ENCODE measurements at places on chromosomes 11 and 22.

DNA sequence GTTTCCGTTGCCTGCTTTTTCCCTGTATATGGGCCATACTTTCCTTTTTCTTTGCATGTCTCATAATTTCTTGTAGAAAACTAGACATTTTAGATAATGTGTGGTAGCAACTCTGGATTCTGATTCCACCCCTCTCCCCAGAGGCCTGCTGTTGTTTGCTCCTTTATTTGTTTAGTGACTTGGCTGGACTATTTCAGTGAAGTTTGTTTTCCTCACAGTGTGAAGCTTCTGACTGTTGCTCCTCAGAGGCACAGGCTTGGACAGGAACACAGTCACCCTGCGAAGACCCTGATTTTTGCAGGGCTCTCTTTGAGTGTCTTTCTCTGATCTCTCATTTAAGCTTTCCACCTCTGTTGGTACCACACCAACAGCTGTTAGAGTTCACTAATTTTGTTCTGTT is 72.5 kb downstream of the SWAP70 start:
- DNase-seq: no peak

DNA sequence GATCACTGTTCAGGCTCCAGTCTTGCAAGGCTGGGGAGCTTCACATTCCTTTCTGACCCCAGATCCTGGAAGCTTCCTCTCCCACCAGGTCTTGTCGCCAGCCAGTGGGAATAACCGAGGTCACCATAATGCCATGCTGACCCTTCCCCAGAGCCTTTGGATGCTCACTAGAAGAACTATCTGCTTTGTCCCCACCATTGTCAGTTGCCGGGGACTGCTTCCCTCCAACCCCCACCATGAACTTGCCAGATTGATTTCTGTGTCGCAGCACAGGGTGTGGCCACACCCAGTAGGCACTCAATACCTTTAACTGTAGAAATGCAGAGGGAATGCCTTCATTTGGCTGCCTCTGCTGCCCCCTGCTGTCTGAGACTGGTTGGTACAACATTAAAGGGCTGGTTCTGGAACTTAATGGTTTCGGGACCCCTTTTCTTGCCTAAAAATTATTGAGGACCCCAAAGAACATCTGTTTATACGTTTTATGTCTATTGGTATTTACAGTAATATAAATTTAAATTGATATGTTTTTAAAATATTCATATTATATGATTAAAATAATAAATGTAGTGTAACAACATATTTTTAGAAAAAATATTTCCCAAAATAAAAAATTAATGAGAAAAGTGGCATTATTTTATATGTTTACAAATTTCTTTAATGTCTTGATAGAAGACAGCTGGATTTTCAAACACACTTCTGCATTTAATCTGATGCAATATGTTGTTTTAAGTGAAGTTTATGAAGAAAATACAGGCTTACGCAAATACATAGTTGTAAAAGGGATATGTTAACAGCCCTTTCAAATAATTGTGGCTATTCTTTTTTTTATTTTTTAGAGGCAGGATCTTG is 6.7 kb upstream of the GDPD5 start:
- DNase-seq: no peak

DNA sequence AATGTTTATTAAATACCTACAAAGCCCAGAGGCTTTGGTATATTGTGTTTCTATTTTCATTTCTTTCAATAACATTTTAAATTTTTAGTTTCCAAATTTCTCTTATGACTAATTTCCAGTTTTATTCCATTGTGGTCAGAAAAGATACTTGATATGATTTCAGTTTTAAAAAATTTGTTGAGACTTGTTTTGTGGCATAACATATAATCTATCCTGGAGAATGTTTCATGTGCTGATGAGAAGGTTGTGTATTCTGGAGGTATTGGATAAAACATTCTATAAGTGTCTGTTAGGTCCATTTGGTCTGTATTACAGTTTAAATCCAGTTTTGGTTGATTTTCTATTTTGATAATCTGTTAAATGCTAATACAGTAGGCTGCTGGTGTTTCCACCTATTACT is 9.8 kb upstream of the RAG1 start:
- DNase-seq: no peak

DNA sequence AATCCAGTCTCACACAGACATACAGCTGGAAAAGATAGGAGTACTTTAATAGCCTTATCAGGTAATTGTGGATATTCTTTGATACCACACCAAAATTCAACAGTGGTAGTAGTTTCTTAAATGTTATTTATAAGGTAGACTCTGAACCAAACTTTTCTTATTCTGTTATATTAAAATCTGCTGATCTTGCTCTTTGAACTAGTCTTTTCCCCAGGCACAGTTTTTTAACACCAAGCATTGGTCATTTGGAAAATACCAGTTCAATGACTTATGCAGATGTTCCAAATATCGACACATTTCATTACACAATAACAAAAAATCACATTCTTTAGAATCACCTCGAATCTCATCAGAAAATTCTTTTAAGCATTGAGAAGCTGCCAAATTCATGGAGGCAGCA is 7.6 kb downstream of the TRIM66 start:
- no peak for DNase-seq

DNA sequence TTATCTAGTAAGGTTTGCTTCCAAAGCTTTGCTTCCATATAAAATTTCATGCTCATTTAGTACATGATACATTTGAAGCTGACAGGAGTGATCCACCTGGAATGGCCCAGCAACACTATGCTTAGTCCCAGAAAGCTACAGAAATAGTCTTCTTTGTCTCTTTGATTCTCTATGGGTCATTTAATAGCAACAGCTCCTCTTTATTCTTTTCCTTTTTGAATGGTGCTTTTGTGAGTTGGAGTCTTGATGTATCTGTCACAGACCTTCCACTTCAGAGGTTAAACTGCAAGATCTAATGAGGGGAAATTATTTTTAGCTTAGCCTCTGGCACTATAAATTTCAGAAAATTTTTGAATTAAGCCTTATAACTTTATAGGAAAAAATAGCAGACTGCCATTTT is 509.5 kb downstream of the KCNA4 start:
- DNase-seq: no peak

- DNase-seq: no peak
These were observed 241.9 kb upstream of the CTSC start for GRCh38 chr11:88579466-88579865.

- DNase-seq: no peak
These were observed 228.7 kb upstream of the TBCEL start for GRCh38 chr11:120795185-120795584.

DNA sequence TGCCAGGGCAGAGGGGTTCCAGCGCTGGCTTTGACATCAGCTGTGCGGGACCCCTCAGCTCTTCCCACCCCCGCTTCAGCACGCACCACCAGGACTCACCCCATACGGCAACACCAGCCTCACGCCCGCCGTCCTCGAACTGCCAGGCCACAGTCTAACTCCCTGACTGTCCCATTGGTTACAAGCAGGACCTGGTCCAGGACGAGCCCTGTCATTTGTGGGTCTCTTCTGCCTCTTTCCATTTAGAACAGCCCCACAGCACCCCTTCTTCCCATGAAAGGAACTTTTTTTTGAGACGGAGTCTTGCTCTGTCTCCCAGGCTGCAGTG is 81.7 kb downstream of the PHF21B start:
- DNase-seq: no peak

DNA sequence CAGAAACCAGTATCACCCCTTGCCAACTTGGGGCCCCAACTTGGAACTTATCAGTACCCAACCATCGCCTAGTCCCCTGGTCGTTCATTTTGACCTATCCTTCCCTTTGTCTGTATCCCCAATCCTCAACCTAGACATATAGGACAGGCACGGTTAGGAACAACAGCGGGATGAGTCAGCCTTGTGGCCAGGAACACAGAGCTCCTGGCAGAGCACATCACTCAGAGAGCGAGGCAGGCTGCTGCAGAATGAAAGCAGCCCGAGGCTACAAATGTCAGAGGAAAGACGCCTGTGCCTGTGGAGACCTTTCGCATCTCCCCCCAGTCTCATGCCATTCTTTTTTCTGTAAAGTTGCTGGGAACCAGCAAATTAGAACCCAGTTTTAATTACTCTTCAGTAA is 14.6 kb downstream of the DKK3 start:
- no peak for DNase-seq

DNA sequence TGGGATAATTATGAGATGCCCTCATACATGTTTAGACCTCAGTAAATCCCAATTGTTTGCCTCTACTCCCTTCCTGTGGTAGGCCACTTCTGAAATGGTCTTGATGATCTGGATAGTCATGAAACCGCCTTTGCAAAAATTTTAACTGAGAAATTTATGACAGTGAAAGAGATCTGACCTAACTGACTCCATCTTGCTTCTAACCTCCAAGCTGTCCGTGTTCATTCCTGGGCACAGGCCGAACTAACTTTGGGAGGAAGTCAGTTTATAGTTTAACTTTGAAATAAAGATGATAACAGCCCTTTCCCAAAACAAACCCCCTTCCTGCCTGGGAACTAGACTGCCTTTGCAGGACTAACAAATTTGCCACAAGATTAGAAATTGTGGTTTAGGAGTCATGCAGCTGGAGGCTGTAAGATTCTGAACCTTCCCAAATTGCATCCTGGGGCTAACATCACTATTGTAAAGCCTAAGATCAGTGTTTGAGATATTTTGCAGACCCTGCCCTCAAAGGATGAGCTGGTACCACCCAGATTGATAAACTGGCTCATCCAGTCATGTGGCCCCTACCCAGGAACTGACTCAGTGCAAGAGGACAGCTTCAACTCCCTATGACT is 19.9 kb upstream of the CTR9 start:
- DNase-seq: no peak

- no peak for DNase-seq
These were observed 9.1 kb upstream of the TBC1D22A start for GRCh38 chr22:46753360-46753759.

DNA sequence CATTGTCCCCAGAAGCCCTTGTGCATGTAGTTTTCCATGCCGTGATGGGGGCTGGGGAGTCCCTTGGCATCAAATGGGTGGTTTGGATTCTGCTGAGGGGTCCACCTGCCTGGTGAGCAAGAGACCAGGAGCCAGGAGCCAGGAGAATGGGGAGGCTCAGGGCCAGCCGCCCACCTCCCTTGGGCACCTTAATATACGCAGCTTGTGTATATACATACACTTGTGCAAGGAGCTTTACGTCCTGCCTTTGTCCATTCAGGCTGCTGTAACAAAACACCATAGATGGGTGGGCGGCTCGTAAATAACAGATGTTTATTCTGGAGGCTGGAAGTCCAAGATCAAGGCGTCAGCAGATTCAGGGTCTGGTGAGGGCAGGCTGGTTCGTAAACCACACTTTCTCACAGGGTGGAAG is 62.5 kb downstream of the SMIM38 start:
- DNase-seq: no peak

GRCh38 chr22:38449776-38450175 is 5.2 kb downstream of the KCNJ4 start:
- no peak for DNase-seq

- no peak for DNase-seq
These were observed 537.4 kb downstream of the TMEM135 start for GRCh38 chr11:87575088-87575487.

DNA sequence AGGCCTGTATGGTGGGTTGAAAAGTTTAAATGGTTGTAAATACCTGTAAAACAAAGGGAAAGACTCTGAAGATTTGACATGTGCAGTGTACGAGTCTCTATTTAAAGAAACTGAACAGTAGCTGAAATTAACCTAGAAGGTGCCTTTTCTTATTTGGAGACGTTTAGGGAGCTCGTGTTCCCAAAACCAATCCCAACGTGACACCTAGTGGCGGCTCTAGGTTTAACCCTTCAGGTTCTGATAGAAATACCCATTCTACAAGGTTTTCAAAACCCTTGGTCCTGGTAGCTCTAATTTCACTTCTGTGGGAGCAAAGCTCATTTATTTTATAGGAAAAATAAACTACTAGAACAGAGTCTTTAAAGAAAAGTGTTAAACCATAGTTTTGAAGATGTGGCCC is 258.3 kb downstream of the LRRC4C start:
- no peak for DNase-seq

- no peak for DNase-seq
These were observed 14.9 kb downstream of the ZNF74 start for GRCh38 chr22:20408891-20409290.

DNA sequence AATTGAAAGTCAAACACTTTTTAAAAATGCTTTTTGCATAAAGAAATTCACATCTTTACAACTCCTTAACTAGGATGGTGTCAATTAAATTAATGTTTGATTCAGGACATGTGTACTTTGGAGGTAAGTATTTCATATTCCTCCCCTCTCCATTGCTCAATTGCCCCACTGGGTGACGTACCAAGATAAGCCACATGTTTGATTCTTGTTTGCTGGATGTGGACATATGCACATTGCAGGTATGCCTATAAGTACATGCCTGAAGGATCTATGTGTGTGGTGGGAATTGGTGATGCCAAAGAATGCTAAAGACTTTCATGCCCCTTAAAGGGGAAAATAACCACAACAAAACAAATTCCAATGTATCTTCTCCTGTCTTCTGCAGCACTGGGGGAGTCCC is 5.8 kb downstream of the CD44 start:
- DNase-seq: no peak

- DNase-seq: no peak
These were observed 12.9 kb upstream of the JHY start for GRCh38 chr11:122869622-122870021.

- DNase-seq: no peak
These were observed at the start of gene IFTAP for GRCh38 chr11:36594316-36594989. Gene IFTAP, plus strand, starts transcription at chr11:36594502. Its CDS starts 15,602 bp downstream, at chr11:36610104.

DNA sequence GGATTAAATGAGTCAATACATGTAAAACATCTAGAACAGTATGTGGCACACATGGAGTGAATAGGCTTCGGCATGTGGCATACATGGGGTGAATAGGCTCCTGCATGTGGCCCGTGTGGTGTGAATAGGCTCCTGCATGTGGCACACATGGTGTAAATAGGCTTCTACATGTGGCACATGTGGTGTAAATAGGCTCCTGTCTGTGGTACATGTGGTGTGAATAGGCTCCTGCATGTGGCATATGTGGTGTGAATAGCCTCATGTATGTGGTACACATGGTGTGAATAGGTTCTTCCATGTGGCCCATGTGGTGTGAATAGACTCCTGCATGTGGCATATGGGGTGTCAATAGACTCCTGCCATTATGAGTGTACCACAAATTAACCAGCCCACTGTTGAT is 219.1 kb upstream of the KIRREL3 start:
- no peak for DNase-seq

Measured in esophagus muscularis mucosa (tissue), 4 donors.